ENCODE measurements at places on chromosomes 2 and 18. TPM values are rescaled to one million over a fixed set of nuclear protein-coding genes. Genes with fewer than 3 reads are reported as not detected.

Gene C2orf15
- total RNA-seq = 4.6 TPM

- no peak for DNase-seq
- H3K4me3 ChIP-seq = no peak overlapping the region
- H3K27me3 ChIP-seq = no peaks in the 10 kb centered on the region
Measured at GRCh38 chr2:176934869-176935415, 277.7 kb upstream of the HNRNPA3 start.

DNA sequence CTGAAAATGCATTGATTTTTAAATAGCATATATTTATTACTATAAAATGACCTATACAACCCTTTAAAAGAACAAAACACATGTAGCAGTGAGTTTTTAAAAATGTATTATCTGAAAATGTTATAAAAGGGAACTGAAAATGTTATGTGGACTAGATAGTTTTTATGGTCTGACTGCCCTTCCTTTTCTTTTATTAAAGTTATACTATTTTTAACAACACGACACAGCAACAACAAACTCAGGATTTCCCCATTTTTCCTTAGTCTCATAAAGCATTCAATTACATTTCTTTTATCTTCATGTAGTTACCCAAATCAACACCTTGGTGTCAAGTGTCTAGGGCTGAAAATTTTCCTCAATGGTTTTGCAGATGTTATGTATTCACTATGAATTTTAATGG is 132.8 kb upstream of the TMEFF2 start:
- H3K4me1 ChIP-seq = no peaks in the 10 kb centered on the region
- DNase-seq = no peak
- H3K36me3 ChIP-seq = no peaks in the 10 kb centered on the region
- no peaks in the 10 kb centered on the region for H3K27me3 ChIP-seq
- no peak overlapping the region for H3K27ac ChIP-seq
- H3K4me3 ChIP-seq = no peak overlapping the region

GRCh38 chr2:181063696-181064095 is 83.3 kb downstream of the UBE2E3 start:
- no peaks in the 10 kb centered on the region for H3K27me3 ChIP-seq
- no peaks in the 10 kb centered on the region for H3K36me3 ChIP-seq
- no peaks in the 10 kb centered on the region for H3K4me1 ChIP-seq
- H3K27ac ChIP-seq = no peak overlapping the region

DNA sequence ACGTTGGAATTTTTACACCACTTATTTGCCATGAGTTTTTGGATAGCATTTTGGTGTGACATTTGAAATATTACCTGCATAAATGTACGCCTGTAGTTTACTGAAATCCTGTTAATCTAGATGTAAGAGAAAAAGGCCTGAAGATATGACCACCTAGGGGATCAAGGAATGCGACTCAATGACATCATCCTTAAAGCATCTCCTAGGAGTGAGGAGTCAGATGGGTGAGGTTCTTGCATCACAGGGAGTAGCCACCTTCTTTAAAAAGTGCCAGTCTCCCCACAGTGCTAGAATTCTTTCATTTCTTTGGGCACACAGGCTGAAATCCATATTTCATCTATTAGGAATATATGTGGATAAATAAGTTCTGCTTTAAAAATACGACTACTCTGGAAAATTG is 34.5 kb downstream of the ADCYAP1 start:
- no peak overlapping the region for H3K27ac ChIP-seq
- no peaks in the 10 kb centered on the region for H3K36me3 ChIP-seq
- H3K4me1 ChIP-seq = no peaks in the 10 kb centered on the region
- H3K4me3 ChIP-seq = no peak overlapping the region
